Fibroblast of mammary gland (primary cell): ENCODE measurements at places on chromosomes 3 and 15.

GRCh38 chr15:101172501-101173071 lies 79.3 kb downstream of the CHSY1 start:
- no peak for DNase-seq

DNA sequence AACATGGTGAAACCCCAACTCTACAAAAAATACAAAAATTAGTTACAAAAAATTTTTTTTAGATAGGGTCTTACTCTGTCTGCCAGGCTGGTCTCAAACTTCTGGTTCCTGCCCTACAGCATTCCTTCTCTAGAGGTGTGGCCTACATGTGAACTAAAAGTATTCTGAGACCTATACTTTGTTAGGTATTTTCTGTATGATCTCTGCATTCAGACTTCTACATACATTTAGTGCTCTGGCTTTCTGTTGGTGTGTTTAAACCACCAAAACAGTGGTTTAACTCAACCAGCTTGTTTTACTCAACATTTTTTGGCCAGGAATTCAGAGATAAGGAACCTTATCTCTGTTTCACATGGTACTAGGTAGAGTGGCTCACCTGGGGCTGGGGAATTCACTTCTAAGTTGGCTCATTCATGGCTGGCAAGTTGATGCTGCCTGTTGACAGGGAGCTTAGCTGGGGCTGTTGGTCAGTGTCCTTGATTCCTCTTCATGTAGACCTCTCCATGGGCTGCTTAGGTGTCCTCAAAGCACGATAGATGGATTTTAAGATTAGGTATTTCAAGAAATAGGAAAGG lies 41.4 kb upstream of the BSN start:
- no peak for DNase-seq

- DNase-seq: peak; percentile 54
Measured at GRCh38 chr15:91263632-91264531, 163.8 kb downstream of the SV2B start.

GRCh38 chr3:186209810-186210752 lies 101.2 kb upstream of the ETV5 start:
- DNase-seq: peak; percentile 71

DNA sequence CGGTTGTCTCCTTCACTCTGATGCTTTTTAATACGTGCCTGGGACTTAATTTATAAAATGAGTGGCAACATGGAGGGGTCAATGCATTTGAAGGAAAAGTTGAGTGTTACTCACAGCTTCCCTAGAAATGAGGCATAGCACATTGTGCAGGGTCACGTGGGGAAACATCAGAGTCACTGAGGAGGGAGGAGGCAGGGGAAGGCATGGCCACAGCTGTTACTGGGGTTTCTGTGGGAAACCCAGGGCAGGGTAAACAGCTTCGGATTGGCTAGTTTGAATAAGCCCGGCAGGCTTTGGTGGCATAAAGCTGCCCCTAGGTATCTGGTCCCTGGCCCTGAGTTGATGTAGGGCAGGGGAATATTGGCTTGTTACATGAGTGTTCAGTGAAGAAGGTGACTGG lies 98.9 kb upstream of the ST8SIA2 start:
- no peak for DNase-seq

DNA sequence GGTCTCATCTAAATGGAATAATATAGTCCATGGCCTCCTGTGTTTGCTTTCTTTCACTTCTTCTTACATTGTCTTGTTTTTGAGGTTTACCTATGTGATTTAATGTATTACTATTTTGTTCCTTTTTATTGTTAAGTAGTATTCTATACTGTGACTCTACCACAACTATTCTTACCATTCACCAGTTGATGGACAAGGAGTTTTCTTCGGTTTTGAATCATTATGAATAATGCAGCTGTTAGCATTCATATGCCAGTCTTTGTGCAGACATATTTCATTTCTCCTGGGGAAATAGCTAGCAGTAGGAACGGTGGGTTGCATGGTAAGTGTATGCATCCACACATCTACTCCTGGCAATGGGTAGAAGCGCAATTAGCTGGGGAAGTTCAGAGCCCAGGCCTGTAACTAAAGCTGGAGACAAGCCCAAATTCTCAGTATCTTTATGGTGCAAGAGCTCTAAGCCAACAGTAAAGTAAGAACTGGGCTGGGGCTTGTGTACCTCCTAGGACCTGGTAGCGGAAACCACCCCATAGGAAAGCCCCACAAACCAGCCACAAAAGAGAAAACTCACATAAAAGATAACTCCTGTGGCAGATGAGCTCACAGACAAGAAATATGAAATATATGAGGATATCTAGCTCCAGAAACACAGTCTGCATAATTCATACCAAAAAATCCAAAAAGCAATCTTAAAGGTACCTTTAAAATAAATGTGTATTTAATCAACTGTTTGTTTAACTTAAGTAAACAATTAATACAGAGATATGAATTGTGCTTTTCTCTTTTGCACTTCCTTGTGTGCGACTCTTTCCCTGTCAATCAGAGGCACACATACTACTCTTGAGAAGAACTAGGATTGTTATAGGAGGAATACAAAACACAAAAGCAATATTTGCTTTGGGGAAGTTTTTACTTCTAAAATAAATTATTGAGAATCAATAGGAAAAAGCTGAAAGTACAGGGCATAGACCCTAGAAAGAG lies 2.7 kb upstream of the CSTA start:
- no peak for DNase-seq

GRCh38 chr15:89781891-89782618 lies 5.9 kb downstream of the MESP2 start:
- DNase-seq: peak; percentile 70

GRCh38 chr15:100580414-100580813 lies 21.6 kb downstream of the LINS1 start:
- DNase-seq: no peak

- no peak for DNase-seq
Measured at GRCh38 chr3:105676621-105677300, 192.1 kb downstream of the CBLB start.

GRCh38 chr3:43497422-43497821 lies 124.4 kb downstream of the ANO10 start:
- no peak for DNase-seq

DNA sequence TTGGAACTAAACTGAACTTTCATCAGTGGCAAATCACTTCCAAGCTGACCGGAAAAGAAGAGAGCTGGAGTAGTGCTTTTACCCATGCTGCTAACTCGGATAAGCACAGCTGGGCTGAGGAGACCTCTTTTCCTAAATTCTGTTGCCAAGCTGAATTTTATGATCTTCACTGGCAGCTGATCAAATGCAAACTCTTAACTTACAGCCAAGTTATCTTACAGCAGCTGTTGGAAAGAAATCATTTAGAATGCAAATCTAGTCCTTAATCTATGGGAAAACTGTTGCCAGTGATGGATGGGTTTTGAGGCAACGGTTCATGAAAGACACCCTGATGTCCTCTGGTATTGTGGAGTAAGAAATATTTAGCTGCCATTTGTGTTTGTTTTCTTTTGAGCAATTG lies 216.5 kb downstream of the ZNF385D start:
- DNase-seq: no peak

GRCh38 chr15:93196135-93196670 lies 107.2 kb upstream of the RGMA start:
- no peak for DNase-seq

DNA sequence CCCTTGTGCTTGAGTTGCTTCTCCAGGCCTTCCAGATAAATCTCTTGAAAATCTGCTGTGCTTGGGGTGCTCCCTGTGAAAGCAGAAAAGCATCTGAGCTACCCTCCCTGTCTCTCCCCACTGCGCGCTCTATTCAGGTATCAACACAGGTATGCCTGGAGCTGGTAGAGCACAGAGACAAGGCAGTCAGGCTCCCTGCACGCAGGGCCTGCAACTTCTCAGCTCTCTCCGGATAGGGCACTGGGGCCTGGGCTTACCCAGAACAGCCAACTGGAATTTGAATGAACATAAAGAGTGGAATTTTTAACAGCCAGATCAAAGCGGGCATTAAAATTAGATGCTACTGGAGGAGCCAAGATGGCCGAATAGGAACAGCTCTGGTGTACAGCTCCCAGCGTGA lies 183.6 kb downstream of the XXYLT1 start:
- no peak for DNase-seq

DNA sequence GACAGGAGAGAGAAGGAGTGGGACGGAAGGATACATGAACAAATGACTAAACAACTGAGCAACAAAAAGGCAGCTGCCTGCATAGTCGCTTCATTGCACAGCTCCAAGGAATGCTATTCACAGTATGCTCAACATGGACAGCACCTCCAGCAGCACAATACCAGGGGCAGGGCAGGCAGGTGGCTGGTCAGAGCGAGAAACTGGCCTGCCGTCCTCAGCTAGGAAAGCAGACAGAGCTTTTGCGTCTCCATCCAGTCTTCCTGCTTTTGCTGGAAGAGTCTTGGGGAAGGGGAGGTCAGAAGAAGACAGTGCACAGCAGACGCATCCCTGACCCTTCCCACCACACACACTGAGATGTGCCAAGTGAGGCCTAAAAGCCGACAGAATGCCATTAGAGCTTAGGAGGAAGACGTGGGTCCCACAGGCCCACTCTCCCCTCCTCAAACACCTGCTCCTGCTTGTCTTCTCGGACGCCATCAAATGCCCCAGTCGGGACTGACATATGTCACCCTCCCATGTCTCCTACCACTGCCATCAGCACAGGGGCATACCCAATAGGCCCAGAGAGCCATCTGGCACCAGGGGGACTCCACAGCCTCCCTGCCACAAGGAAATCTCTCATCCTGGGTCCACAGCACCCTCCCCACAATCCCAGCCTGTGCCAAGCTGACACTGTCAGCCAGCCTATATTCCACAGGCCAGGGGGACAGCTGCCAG lies 3.9 kb downstream of the RAB6B start:
- DNase-seq: no peak

- DNase-seq: peak; percentile 36
Measured at GRCh38 chr15:80779658-80780415, 667 bp downstream of the CEMIP start.

- peak; percentile 93 for DNase-seq
Measured at GRCh38 chr3:64398476-64398875, 173.2 kb upstream of the PRICKLE2 start.

- DNase-seq: peak; percentile 47
Measured at GRCh38 chr3:175404027-175404426, 544.9 kb downstream of the NAALADL2 start.

DNA sequence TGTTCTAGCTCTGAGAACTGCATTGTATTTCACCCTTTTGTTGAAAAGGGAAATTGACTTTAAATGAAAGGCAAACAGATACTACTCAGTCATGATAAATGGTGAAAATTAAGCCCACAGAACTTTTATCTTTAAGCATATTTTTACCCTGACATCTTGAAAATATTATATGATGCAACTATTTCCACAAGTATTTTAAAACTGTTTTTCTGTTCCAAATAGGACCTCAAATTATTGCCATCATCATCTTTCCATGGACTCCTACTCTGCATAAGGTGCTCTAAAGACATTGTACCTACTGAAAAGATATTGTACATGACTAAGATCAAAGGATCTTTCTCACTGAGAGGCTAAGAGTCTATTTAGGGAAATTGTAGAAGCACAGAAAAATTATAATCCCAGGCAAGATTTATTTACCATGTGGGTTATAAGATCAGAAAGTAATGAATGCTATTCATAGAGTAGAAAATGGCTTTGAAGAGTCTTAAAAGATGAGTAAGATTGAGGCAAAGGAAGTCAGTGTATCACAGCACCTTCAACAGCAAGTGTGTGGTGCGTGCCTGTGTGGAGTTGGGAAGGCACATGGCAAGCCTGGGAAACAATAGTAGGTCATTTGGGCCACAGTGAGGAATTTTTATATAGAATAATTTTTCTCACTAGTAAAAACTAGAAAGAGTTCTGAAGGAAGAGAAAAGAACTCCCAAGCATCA lies 68.8 kb downstream of the VGLL3 start:
- DNase-seq: peak; percentile 37

- DNase-seq: no peak
Measured at GRCh38 chr3:65558826-65559225, 479.9 kb downstream of the MAGI1 start.

GRCh38 chr3:175047786-175048185 lies 188.7 kb downstream of the NAALADL2 start:
- DNase-seq: no peak

GRCh38 chr15:40136470-40137302 lies 24.2 kb upstream of the BUB1B start:
- no peak for DNase-seq

DNA sequence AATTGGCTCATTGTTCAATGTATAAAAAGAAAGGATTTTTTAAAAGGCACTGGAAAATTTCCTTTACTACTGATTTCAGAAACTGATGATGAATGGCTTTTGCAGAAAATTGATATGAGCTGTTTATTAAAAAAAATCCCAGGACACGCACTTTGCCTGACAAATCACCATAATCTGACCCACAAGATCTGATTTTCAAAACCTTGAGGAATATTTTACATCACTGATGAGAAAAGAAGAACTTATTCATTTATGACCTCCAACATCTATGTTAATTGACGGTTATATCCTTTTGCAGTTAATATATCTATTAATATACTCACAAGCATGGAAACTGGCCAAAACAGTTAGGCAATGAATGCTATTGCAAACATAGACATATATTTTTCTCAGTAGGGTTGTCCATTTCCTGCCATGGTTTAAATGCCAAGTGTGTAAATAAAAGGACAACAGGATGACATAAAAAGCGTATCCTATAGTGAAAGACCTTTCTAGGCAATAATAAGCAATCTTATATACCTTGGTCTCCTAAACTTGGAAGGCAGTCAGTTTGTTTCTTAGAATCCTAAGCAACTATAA lies 109.7 kb upstream of the SLC7A14 start:
- no peak for DNase-seq

DNA sequence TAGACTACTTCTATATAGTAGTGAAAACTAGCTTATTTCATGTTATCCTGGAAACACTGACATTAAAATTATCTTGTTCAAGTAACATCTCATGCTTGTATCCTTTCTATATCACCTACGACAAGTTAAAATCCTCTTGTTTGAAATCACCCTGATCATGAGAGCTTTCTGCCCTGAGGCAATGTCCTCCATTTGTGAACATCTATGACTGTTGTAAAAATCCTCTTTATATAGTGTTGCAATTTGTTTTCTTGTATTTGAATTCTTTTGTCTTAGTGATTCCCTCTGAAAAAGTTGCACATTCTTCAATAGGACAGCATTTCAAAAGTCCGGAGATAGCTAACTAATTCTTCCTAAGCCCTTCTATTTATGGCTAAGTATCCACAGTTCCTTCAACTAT lies 480.3 kb downstream of the NSUN3 start:
- DNase-seq: no peak

- DNase-seq: peak; percentile 35
Measured at GRCh38 chr3:30135190-30135589, 471.2 kb upstream of the TGFBR2 start.

- DNase-seq: no peak
Measured at GRCh38 chr3:86954226-86954625, 36.7 kb downstream of the VGLL3 start.

- no peak for DNase-seq
Measured at GRCh38 chr3:82347585-82347984, 586.1 kb upstream of the GBE1 start.

DNA sequence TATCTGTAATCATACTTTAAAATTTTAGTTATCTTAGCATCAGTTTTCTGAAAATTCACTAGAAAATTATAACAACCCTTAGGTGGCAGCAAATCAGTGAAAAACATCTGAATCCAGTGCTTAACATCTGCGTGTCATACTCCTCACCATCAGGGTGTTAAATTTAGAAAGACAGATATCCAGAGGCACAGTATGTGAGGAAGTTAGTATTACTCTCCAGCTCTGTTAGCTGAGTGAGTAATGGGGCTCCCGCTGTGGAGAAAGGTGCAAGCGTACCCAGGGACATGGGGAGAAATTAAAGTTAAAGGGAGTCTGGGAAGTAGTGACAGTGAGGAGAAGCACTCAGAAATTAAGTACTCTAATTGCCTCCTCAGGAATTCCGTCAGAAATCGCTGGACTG lies 50.9 kb downstream of the CEP63 start:
- DNase-seq: no peak
